Body of pancreas (tissue), 4 donors: ENCODE measurements at places on chromosomes 16 and 17. TPM values are rescaled to one million over a fixed set of nuclear protein-coding genes. Genes with fewer than 3 reads are reported as not detected.

DNA sequence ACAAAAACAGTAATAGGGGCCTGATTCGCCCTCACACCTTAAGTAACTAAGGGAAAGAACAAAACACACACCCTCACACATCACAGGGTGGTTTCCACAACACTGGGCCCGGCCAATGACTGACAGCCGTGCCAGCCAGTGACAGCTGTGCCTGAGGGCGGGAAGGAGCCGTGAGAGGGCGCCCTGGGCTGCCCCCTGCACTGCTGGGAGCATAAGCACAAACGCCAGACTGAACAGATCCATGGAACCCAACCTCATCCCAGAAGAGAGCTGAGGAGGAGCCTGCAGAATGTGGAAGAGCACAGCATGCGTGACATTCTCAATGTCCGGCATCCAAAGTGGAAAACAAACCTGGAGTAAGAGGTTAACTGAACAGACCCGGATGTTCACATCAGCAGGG, 16.0 kb downstream of the CSNK1D start:
- H3K36me3 ChIP-seq = peaks cover 12% of the 10 kb centered on the region
- H3K4me3 ChIP-seq = no peak overlapping the region
- H3K27ac ChIP-seq = no peak overlapping the region
- no peaks in the 10 kb centered on the region for H3K27me3 ChIP-seq

DNA sequence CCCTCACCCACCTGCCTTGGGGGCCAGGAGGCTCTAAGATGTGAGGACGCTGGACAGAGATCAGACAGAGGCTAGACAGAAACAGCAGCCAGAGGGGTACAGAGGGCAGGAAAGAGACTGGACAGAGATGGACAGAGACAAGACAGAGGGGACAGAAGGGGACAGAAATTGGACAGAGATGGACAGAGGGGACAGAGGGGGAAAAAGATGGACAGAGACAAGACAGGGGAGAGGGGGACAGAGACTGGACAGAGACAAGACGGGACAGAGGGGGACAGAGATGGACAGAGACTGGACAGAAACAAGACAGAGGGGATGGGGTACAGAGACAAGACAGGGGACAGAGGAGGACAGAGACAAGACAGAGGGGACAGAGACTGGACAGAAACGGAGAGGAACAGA, 16.1 kb downstream of the UTS2R start:
- no peak for DNase-seq
- H3K27me3 ChIP-seq = no peaks in the 10 kb centered on the region
- H3K36me3 ChIP-seq = no peaks in the 10 kb centered on the region
- H3K27ac ChIP-seq = no peak overlapping the region
- no peak overlapping the region for H3K4me3 ChIP-seq

DNA sequence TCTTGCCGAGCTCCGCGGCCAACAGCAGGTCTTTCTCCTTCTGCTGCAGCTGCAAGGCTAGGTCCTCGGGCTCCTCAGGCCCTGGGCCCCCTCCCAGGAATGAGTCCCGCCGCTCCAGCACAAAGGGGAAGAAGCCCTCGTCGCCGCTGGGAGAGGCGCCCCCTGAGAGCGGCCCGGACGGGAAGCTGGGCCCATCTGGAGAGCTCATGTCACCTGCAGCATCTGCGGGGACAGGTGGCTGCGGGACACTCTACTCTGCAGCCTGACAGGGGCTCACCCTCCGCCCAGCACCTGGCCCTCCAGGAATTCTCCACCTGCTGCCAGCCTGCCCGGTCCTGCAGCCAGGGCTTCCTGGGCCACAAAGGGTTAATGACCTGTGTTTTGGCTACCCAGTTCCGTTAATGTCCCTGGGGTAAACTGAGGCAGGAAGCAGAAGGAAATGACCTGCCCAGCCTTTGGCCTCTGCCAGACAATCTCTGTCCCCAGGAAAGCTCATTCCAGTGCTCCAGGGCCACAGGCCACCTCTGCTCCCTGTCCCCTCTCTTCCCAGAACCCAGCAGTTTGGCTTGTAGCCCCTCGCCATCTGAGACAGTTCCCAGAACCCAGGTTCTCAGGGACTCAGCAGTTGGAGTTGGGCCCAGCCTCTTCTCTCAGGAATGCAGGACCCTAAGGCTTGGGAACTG, 1.3 kb downstream of the BICDL2 start:
- H3K27ac ChIP-seq = peak overlapping the region; percentile 95
- H3K4me1 ChIP-seq = peaks cover 72% of the 10 kb centered on the region
- H3K4me3 ChIP-seq = peak overlapping the region; percentile 92
- no peaks in the 10 kb centered on the region for H3K27me3 ChIP-seq
- no peaks in the 10 kb centered on the region for H3K36me3 ChIP-seq

DNA sequence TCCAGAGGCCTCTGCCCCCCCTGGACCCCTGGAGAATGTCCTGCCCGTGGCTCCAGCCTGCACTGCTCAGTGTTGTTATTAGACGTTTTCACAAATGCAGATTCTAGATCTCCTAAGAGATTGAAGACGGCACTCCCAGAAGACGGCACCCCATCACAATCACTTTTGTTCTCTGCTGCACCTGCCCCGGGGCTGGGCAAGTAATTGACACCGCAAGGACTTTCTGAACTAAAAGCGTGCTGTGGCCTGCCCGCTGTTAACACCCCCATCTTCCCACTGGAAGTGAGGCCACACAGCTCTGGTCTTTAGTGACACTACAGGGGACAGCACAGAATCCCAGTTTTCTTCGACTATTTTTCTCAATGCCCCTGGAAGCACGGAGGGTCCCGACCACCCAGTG, 256.9 kb downstream of the ENGASE start:
- no peak for DNase-seq
- H3K27me3 ChIP-seq = no peaks in the 10 kb centered on the region
- H3K4me1 ChIP-seq = no peaks in the 10 kb centered on the region
- H3K4me3 ChIP-seq = no peak overlapping the region
- H3K27ac ChIP-seq = no peak overlapping the region
- H3K36me3 ChIP-seq = no peaks in the 10 kb centered on the region

DNA sequence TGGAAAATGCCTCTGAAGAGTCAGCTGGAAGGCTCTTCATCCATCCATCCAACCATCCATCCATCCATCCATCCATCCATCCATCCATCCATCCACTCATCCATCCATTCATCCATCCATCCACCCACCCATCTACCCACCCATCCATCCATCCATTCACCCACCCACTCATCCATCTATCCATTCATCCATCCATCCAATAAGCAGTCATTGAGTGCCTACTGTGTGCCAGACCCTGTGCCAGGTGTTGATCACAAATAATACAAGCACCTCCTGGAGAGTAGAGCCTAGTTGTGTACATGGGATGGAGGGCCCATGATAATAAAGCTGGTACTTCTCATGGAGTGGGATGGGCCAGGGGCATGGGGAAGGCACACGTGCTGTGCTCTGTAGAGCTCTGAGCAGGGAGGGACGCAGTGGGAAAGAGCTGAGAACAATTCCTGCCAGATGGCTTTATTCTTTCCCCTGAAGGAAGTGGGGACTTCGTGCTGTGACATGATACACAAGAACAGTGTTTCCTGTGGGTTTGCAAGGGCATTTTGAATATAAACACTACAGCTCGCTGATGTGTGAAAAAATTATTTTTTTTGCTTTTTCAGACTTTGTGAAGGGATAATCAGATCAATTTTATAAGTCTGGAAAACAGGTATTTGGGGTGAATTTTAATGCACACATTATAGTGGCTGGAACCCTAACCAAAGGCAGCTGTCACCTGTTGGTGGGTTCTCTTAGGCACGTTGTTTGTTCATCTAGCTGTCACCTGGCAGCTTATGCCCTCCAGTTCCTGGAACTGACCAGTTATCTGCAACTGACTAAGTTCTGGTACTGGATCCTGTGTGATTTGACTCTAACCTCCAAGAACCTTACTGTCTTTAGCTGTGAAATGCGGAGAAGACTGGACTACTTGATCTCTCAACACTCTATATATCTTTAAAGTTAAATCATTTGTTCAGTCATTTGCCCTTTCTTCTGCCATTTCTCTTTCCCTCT, 61.3 kb downstream of the PRKCB start:
- H3K27ac ChIP-seq = no peak overlapping the region
- H3K4me1 ChIP-seq = no peaks in the 10 kb centered on the region
- no peaks in the 10 kb centered on the region for H3K27me3 ChIP-seq
- no peak overlapping the region for H3K4me3 ChIP-seq

- H3K27me3 ChIP-seq = no peaks in the 10 kb centered on the region
- H3K27ac ChIP-seq = no peak overlapping the region
- H3K4me3 ChIP-seq = no peak overlapping the region
- H3K4me1 ChIP-seq = no peaks in the 10 kb centered on the region
These were observed 402.7 kb downstream of the CDH13 start for GRCh38 chr16:83029467-83029866.

DNA sequence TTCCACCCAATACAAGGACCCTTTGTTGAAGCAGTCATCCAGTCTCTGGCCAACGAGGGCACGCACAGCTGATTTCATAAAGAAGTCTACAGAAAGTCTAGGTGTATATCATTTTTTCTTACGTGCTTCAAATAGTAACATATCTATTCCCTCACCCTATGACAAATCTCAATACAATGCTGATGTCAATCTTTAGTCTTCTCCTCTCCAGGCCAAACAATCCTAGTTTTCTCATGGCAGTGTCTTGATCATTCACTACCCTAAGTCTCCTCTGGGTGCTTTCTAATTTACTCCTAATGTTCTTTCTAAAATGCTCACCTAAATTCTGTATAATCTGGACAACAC, 92.6 kb downstream of the CACNG1 start:
- peaks cover 33% of the 10 kb centered on the region for H3K4me1 ChIP-seq
- H3K36me3 ChIP-seq = no peaks in the 10 kb centered on the region
- H3K27me3 ChIP-seq = no peaks in the 10 kb centered on the region
- no peak overlapping the region for H3K4me3 ChIP-seq
- no peak overlapping the region for H3K27ac ChIP-seq

- H3K4me3 ChIP-seq = no peak overlapping the region
- no peaks in the 10 kb centered on the region for H3K27me3 ChIP-seq
- DNase-seq = no peak
These were observed 7.0 kb downstream of the EPOP start for GRCh38 chr17:38667787-38668122.

DNA sequence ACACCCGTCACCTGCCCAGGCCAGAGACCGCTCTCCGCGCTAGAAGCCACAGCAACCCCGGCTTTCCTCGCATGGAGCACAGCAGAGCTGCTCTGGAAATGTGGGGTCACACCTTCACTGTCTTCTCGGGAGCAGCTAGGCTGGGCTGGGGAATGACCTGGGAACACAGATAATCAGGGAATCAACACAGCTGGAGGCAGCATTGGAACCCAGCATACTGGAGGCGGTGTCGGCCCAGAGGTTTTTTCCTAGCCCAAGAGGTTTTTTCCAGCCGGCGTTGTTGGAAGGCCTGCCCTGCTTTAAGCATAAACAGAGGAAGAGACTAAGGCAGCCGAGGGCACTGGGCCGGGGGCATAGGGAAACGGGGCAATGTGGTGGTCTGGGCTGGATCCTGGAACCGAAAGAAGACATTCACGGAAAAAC, 791 bp upstream of the PLD6 start:
- H3K27me3 ChIP-seq = no peaks in the 10 kb centered on the region
- DNase-seq = no peak
- H3K27ac ChIP-seq = peak overlapping the region; percentile 87
- no peak overlapping the region for H3K4me3 ChIP-seq

GRCh38 chr17:60151355-60151754, 1.6 kb downstream of the CA4 start:
- H3K27me3 ChIP-seq = peaks cover 15% of the 10 kb centered on the region
- peaks cover 80% of the 10 kb centered on the region for H3K4me1 ChIP-seq
- no peak for DNase-seq
- H3K36me3 ChIP-seq = no peaks in the 10 kb centered on the region
- no peak overlapping the region for H3K4me3 ChIP-seq

- no peaks in the 10 kb centered on the region for H3K27me3 ChIP-seq
- no peak for DNase-seq
- H3K27ac ChIP-seq = no peak overlapping the region
- no peaks in the 10 kb centered on the region for H3K36me3 ChIP-seq
- no peak overlapping the region for H3K4me3 ChIP-seq
These were observed 31.8 kb downstream of the CDRT15L2 start for GRCh38 chr17:20611309-20611708.

DNA sequence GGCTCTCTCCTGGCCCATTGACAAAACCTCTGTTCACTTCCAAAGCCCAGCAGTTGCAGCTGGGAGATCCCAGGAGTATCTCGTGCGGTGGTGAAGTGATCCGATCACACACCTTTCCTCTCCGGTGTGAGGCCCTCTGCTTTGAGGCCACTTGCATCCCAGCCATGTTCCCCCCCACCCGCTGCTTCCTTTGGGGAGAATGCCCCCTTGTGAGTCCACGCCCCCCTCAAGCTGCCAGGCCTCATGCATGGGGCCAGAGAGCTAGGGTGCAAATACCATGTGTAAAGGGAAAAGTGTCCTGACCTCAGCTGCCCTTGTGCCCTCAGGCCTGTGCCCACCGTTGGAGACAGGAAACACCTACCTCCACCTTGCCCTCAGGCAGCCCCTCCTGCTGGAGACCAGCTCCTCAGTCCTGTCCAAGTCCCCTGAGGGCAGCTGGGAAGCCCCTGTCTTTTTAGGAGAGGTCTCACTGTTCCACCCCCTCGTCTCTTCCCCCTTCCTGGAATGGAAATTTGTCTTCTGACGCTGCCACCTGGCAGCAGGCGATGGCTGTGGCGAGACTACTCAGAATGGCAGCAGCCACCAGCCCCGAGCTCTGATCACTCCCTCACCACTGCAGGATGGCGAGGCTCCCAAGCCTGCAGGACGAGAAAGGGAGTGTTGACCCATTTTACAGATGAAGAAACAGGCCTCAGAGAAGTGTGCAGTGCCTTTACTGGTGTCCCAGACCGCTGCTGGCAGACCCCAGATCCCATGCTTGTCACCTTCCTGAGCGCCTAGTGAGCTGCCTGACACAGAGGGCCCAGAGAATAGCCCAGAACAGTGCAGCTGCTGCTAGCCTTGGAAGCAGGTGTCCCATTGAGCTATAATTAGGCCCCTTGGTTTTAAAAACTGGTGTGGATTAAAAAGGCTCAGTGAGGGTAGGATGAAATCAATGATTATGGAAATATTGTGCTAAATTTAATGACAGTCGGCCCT, 120.6 kb upstream of the CACNG5 start:
- no peak for DNase-seq
- no peaks in the 10 kb centered on the region for H3K27me3 ChIP-seq
- no peaks in the 10 kb centered on the region for H3K36me3 ChIP-seq
- no peak overlapping the region for H3K27ac ChIP-seq
- peaks cover 38% of the 10 kb centered on the region for H3K4me1 ChIP-seq

DNA sequence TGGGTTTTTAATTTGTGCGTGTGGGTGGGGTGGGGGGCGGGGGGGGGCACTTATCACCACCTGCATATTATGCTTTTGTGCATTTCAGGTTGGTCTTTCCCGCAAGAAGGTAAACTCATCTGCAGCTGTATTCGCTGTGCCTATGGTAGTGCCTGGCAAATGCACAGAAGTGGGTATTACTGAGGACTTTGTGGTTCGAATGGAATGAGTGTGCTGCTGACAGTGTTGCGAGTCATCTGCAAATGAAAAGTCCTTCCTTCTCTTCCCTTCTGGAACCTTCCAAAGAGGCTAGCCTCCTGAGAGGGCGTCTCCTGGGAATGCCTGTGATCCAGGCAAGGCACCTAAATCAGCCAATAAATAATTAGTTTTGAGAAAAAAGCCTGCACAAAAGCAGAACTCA, 532.9 kb downstream of the MAF start:
- no peak overlapping the region for H3K4me3 ChIP-seq
- no peaks in the 10 kb centered on the region for H3K27me3 ChIP-seq
- no peaks in the 10 kb centered on the region for H3K36me3 ChIP-seq
- no peak for DNase-seq
- peaks cover 6% of the 10 kb centered on the region for H3K4me1 ChIP-seq

Gene PRR29
- total RNA-seq = 0.52 TPM

Gene LRRC36
- total RNA-seq = 7.0 TPM

Gene NPIPA5
- 13.2 TPM for total RNA-seq

Gene TBC1D3I
- total RNA-seq = not detected

Gene SLFN12
- total RNA-seq = 6.0 TPM
